ENCODE measurements at places on chromosomes 1 and 21. TPM values are rescaled to one million over a fixed set of nuclear protein-coding genes. Genes with fewer than 3 reads are reported as not detected.

S100A1 gene
- total RNA-seq, result not detected

GRCh38 chr1:100164216-100164615, 13.8 kb downstream of the LRRC39 start:
- no peaks in the 10 kb centered on the region for H3K4me1 ChIP-seq
- H3K27ac ChIP-seq, result no peak overlapping the region
- no peaks in the 10 kb centered on the region for H3K36me3 ChIP-seq
- H3K4me3 ChIP-seq, result no peak overlapping the region

DNA sequence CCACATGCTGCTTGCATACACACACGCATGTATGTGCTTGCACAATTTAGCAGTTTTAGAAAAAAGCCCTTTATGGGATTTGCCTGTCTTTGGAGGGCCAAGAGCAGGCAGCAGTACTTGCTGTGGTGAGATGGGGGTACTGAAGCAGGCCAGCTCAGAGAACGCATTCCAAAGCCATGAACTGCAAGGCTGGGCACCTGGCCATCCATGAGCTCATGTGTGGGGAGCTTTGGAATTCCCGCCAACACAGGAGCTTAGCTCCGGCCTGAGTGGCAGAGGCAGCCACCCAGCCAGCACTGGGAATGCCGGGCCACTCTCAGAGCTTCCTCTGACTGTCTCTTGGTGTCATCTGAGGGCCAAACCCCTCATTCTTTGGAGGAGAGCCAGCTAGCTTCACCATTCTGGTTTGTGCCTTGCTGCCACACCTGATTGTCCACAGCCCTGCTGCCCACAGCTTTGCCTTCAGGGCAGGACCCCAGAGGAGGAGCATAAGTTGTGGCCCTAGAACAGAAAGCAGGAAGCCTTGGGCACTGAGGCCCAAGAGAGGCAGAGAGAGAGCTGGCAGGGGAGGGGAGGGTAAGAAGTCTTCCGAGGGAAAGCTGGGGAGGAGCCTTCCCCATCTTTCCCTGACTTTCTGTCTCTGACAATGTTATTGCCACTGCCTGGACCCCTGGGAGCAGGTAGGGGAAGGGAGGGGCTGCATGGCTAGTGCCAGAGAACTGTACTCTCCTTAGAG, 92.1 kb upstream of the POU3F1 start:
- no peak overlapping the region for H3K27ac ChIP-seq
- H3K36me3 ChIP-seq, result no peaks in the 10 kb centered on the region
- no peak overlapping the region for H3K4me3 ChIP-seq
- H3K4me1 ChIP-seq, result peaks cover 17% of the 10 kb centered on the region
- no peaks in the 10 kb centered on the region for H3K27me3 ChIP-seq

TLR5 gene
- total RNA-seq, result 15.2 TPM

DNA sequence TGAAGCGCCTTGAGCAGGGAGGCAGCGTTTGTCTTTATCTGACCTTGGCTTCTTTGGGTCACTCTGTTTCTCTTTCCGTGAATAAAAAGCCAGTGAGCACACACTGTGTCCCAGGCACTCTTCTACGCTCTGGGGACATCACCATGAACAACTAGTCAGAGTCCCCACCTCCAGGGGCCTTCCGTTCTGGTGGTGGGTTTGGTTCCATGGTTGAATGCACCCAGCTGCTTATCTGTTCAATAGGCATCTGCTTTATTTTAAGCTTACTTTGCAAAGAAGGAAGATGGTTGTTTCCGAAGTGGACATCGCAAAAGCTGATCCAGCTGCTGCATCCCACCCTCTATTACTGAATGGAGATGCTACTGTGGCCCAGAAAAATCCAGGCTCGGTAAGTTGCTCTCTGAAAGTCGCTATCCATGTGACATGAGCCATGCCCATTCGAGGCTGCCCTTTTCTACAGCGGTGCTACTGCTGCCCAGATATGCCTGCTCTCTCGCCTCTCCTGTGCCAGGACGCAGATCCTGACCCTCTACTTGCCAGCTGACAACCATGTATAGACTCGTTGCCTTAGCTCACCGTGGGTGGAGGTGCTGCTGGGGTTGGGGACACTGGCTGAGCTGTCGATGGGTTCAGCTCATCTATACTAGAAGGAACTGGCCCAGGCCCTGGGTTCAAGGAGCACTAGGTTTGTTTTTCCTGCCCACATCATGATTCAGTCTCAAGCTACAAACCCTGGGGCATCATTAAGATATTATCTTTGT, 5.9 kb downstream of the MX1 start:
- no peaks in the 10 kb centered on the region for H3K36me3 ChIP-seq
- H3K4me3 ChIP-seq, result no peak overlapping the region
- H3K27ac ChIP-seq, result no peak overlapping the region
- no peaks in the 10 kb centered on the region for H3K27me3 ChIP-seq
- peaks cover 4% of the 10 kb centered on the region for H3K4me1 ChIP-seq

PTPN22 gene
- 7.4 TPM for total RNA-seq

GRCh38 chr1:154440036-154440804, 35.1 kb downstream of the IL6R start:
- no peak overlapping the region for H3K4me3 ChIP-seq
- H3K36me3 ChIP-seq, result no peaks in the 10 kb centered on the region
- no peak for DNase-seq
- H3K27ac ChIP-seq, result peak overlapping the region; percentile 20

- no peaks in the 10 kb centered on the region for H3K4me1 ChIP-seq
- no peaks in the 10 kb centered on the region for H3K27me3 ChIP-seq
- H3K27ac ChIP-seq, result no peak overlapping the region
- DNase-seq, result no peak
- no peak overlapping the region for H3K4me3 ChIP-seq
These were observed 8.6 kb downstream of the WNT9A start for GRCh38 chr1:227938911-227939790.
